Body of pancreas (tissue), 4 donors: ENCODE measurements at places on chromosomes 4 and X.

GRCh38 chrX:30649859-30650258 is 3.4 kb upstream of the GK start:
- no peak for DNase-seq

GRCh38 chr4:166808380-166808779 is 425.9 kb downstream of the SPOCK3 start:
- DNase-seq = no peak

DNA sequence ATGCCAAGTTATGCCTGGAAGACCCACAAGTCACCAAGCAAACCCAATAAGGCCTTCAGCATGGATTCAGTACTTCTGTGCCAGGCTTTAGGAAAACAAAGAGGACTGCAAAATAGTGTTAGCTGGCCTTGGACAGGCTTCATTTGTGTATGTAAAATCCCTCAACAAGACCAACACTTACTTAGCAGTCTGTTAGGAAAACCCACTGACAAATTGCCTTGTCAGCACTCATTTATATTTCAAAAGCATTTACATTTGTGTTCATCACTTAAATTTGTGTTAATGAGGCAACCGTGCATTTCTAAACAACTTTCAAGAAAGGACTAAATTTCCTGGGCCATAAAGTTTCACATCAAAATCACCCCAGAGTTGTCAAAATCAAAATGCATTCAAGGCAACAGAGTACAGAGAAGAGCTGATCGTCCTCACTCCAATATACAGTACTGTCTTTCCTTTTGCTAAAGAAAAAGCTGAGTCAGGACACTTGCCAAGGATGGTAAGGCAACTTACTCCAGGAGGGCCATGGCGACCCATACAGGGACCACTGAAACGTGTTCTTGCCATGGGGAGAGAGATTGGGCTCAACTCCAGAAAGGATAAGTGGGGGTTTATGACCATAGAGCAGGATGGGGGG is 1.6 kb downstream of the S100G start:
- no peak for DNase-seq

GRCh38 chrX:136646602-136647239 is 1.2 kb upstream of the CD40LG start:
- DNase-seq = no peak

GRCh38 chrX:41703574-41704029 is 14.8 kb downstream of the GPR34 start:
- DNase-seq = no peak
